Activated T-helper 1 cell treated with Interleukin-2 at 50 U/mL for 16 hours (primary cell): ENCODE measurements at places on chromosomes 6 and 20.

DNA sequence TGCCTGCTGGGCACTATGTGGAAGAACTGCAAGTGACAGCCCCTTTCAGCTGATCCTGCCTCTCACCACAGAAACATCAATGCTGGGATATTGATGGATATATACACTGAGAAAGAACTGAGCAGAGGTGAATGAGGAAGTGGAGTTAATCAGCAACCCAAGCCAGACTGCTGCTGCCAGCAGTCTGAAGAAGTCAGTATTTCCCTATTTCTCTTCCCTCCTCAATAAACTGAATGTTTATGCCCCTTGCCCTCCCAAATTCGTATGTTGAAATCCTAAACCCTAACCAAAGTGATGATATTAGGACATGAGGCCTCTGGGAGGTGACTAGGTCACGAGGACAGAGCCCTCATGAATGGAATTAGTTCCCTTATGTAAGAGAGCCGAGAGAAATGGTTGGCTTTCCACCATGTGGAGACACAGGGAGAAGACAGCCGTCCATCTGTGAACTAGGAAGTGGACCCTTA is 76.3 kb downstream of the CDK19 start:
- DNase-seq = no peak

DNA sequence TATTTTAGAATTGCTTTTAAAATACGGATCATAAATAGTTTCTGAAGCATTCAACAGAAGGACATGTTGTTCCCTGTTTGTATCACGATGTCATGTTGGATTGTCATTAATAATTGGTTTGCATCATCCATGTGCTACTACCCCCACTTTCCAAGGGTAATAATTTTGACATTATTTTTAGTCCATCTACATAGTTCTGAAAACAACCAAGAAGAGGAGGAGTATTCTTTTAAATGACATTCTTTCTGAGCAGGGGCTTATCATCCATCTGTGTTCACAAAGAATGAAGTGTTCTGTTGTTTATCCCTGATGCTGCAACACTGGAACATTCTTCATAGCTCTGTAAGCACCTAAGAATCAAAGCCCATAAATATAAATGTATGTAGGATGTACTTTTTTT is 151.0 kb upstream of the CITED2 start:
- DNase-seq = no peak

DNA sequence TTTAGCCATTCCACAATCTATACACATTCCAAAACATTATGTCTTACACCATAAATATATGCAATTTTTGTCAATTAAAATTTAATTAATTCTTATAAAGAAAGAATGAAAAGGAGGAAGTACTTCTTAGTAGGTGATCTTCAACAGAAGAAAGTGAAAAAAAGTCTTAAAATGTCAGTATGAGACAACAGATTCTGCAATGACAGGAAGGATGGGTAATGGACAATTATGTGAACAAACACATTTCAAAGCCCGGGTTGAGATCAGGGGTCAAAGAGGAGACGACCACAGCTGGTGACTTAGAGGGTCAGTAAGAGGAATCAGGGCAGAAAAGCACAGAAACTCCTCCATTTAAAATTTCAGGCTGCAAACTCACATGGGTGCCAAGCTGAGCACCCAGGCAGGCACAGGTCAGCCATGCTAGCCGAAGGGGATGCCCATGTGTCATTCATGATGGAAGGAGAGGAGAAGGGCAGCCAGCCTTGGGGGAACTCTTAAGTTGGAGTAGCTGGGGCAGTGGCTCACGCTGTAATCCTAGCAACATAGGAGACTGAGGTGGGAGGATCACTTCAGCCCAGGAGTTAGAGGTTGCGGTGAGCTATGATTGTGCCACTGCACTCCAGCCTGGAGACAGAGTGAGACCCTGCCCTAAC is 11.0 kb downstream of the VSX1 start:
- no peak for DNase-seq

DNA sequence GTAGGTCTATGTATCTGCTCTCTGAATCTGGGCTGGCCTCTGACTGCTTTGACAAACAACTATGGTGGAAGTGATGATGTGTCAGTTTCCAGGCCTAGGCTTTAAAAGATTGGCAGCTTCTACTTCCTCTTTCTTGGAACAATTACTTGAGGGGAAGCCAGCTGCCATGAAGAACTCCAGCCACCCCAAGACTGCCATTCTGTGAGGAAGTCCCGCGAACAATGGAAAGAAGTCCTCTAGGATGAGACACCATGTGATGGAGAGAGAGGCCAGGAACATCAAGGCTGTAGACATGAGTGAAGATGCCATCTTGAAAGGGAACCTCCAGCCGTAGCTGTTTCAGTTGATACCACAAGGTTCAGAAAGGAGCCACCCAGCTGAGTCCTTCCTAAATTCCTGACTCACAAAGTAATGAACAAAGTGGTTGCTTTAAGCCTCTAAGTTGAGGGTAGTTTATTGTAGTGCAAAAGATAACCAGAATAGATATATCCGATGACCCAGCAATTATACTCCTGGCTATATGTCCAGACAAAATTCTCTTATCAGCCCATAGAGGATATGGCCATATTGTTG is 15.3 kb upstream of the TCF15 start:
- no peak for DNase-seq

DNA sequence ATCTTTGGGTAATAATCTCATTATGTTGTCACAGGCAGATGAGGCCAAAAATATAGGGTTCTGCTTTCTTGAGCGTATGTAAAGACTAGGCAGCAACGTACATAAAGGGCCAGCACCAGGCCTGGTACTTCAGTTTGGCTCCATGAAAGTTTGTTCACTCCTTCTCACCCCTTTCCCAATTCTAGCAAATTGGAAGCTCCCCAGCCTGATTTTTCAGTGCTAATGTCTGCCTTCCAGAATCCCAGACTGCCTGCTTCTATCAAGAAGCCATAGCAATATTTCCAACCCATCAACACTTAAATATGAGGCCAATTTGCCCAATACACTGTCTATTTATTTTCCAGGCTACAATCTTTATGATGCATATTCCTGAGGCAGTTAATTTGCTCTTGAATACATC is 93.4 kb upstream of the PTPRT start:
- no peak for DNase-seq

DNA sequence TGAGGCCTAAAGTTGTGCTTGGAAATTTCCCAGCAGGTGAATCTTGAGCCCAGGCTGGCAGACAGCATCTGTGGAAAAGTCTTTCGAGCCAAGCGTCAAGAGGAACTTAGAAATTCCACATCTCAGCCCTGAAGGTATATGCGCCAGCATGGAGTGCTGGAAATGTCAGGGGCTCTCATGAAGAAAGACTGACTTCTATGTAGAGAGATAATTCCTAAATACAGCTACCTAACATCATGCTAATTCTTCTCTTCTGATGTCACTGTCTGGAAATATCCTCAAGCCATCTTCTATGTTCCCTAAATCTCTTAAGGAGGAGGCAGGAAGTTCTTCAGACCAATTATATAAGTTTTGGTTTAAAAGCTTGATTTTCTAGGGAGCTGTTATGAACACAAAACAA is 492.4 kb upstream of the MARCKS start:
- no peak for DNase-seq

GRCh38 chr6:41677124-41677921 is 39.1 kb downstream of the MDFI start:
- no peak for DNase-seq

DNA sequence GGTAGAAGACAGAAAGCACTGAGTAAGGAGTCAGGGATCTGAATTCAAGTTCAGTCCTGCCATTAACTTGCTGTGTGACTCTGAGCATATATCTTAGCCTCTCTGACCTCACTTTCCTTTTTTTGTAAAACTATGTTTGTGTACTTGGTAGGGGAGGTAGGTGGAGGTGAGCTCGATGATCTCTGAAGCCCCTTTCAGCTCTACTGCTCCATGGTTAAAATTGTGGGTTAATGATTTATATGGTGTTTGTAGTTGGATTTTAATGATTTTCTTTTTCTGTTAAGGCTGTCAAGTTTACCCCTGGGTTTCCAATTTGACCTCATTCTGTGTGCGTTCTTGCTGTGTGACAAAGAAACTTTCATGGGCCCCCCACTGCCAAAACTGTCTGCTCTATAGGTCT is 124.1 kb downstream of the CD164 start:
- DNase-seq = no peak

DNA sequence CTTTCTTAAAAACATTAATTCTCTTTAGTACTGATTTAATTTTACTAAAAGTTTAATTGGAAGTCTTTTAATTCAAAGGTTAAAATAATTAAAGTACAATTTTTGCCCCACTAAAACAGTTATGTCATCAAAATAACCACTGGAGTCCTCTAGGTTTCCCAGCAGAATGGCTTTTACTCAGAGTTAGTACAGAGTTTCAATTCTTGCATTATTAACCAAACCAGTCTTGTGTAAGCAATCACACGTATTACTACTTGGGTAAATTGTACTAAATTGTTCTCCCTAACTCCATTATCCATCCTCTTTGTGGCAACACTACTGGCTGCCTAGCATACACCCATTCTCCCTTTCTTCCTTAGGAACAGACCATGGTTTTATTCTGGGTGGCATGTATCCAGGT is 36.9 kb downstream of the CDK19 start:
- DNase-seq = no peak

DNA sequence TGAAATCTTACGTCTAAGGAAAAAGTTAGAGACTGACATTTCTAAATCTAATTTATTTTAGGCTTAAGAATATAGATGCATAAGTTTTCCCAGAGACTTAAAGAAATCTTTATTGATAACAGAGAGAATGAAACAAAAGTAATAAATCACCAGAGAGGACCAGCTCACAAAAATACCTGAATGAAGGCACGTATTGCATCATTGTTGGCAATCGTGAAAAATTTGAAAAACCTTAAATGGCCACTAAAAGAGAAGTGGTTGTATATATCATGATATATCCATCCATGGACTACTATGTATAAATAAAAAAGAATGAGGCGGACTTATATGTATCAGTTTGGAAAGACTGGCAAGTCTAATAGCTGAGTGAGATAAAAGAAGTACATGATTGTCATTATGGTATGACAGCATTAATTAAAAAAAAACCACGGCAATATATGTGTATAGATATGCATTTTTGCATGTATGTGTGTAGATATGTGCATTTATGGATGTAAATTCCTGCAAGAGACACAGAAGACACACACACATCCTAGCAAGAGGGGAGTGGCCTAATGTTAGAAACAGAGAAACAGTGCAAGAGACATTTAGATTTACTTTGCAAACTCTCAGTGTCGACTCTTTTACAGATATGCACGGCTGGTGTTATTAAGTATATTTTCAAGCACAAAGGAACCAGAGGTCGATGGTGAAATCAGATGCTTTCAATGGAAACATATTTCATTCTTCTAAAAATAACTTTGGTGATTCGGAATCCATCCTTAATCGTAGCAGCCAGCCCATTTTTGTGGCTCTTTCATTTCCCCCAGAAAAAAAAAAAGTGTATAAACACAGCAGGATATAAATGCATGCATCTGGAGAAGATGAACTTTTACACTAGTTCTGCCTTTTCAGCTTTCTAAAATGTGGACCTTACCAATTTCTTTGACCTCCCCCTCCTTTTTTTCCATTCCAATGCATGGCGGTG is 156.1 kb upstream of the SALL4 start:
- no peak for DNase-seq

DNA sequence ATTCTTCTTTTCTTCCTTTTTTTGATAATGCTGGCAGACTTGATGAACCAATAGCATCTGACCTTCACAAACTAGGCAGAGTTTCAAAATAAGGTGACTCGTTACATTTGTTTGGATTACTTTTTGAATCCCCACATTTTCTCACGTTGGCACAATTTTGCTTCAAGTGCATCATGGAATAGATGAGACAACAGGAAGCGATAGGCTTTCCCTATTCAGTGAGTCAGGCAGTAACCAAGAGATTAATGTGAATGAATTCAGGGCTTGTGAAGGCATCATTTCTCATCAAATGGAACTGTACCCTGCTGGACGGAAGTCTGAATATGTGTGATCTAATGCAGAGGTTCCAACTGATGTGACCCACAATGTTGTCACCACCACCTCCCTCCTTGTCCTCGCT is 10.7 kb downstream of the RFPL4B start:
- DNase-seq = no peak

GRCh38 chr6:35024551-35025054 is 116.5 kb downstream of the TCP11 start:
- no peak for DNase-seq

- DNase-seq = no peak
These were observed 1.4 kb downstream of the CUTA start for GRCh38 chr6:33416386-33417127.

GRCh38 chr6:104301951-104302350 is 557.8 kb downstream of the HACE1 start:
- DNase-seq = no peak

- no peak for DNase-seq
These were observed 190.5 kb upstream of the HEY2 start for GRCh38 chr6:125558907-125559306.

DNA sequence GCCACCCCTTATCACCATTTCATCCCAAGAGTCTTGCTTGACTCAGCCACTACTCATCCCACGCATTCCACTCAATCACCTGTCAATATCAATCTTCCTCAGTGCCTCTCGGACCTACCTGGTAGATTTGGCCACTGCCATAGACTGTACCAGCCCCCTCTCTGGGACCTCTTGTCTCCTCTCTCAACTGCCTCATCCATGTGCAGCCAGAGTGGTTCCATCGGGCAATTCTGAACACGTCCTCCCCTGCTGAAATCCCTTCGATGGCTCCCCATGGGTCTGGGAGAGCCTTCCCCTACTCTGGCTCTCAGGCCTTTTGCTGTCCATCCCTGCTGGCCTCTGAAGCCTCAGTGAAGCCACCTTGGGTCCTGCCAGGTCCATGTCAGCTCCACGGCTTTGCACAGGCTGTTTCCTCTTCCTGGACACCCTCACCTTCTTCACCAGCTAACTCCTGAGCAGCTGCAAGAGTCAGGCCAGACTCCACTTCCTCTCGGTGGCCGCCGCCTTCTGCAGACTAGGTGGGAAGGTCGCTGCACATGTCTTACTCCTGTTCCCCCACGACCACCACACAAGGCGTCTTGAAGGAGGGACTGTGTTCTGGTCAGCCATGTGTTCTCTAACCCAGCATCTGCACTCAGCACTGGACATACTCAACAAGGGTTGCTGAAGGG is 120.4 kb downstream of the TOX2 start:
- no peak for DNase-seq

DNA sequence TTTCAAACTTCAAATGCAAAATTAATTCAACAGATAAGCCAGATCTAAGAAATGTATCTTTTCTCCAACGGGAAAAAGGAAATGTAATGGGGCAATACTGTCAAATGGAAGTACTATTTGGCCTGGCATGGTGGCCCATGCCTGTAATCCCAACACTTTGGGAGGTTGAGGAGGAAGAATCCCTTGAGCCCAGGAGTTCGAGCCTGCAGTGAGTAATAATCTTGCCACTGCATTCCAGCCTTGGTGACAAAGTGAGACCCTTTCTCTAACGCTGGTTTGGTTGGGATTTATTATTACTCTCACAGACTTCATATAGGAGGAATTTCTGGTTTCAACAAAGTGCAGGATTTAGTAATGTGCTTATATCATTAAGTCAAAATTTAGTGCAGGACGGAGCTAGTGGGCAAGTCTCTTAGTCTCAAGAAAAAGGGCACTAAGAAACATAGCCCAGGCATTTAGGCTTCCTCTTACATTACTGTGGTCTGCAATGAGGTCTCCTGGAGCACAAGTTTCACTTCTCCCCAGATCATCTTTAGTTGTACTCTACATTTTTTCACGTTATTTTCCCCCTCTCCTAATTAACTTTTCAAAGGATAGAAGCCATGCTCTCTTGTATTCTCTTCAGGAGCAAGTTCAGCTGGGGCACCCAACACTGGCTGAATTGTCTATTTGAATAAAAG is 23.1 kb downstream of the TRIM27 start:
- DNase-seq = no peak

GRCh38 chr20:25437153-25437581 is 29.7 kb downstream of the GINS1 start:
- no peak for DNase-seq

GRCh38 chr6:129312880-129313279 is 397.1 kb downstream of the ARHGAP18 start:
- DNase-seq = no peak
